Stimulated activated CD8-positive, alpha-beta memory T cell treated with anti-CD3 and anti-CD28 coated beads, Interleukin-7, amount 100 ng/mL, for 48 hours (primary cell): ENCODE measurements at places on chromosomes 3 and 15.

- no peak for DNase-seq
Measured at GRCh38 chr3:45084361-45084760, 58.3 kb downstream of the CLEC3B start.

DNA sequence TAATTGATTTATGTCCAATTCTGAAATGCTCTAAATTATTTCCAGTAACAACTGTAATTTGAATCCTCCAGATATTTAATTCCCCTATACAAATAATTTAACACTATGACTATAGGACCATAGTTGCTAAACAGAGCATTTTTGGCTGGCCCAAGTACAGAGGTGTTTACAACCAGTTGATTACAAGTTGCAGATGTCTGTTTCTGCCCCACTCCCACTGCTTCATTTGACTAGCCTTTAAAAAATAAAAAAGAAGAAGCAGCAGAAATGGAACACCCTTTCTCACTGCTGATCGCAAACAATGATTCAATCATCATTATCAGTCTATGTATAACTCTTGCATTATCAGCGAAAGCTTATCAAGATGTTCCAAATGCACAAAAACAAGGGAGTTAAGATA lies 54.6 kb downstream of the SENP7 start:
- DNase-seq, result no peak

DNA sequence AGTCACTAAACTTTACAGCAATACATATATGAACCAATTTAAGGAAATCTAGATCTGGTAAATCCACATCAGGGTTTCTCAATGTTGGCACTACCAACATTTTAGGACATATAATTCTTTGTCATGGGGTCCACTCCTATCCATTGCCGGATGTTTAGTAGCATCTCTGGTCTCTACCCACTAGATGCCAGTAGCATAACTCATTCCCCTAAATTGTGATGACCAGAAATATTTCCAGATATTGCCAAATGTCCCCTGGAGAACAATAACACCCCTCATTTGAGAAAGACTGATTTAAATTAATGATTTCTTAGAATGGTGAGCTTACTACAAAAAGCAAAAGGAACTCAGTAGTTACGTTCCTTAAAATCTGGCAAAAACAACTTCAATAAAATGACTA lies 23.1 kb upstream of the ANKRD28 start:
- no peak for DNase-seq

GRCh38 chr3:104214937-104215336 lies 1151.8 kb upstream of the ALCAM start:
- DNase-seq, result no peak

GRCh38 chr15:85587707-85588411 lies 206.9 kb downstream of the KLHL25 start:
- DNase-seq, result no peak

- DNase-seq, result no peak
Measured at GRCh38 chr3:157086060-157086750, 73.7 kb downstream of the CCNL1 start.

DNA sequence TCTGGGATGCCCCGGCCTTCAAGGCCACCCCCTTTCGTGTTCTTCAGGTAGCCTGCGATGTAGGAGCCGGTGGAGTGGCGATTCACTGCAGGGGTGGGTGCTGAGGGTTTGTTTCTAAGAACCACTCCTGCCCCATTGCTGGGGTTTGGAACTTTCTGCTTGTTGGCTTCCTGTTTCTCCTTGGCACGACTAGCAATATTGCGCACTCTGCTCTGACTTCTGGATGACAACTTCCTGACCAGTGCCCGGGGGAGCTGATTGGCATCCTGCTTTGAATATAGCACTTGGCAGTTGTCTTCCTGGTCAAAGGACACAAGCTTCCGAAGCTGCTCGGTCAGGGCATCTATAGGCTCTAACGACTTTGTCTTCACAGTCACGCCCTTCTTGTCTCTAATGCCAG lies 187.6 kb upstream of the STRIT1 start:
- no peak for DNase-seq

- no peak for DNase-seq
Measured at GRCh38 chr3:141009496-141009895, 41.7 kb upstream of the SPSB4 start.

GRCh38 chr15:56879502-56879901 lies 38.9 kb upstream of the TCF12 start:
- no peak for DNase-seq

DNA sequence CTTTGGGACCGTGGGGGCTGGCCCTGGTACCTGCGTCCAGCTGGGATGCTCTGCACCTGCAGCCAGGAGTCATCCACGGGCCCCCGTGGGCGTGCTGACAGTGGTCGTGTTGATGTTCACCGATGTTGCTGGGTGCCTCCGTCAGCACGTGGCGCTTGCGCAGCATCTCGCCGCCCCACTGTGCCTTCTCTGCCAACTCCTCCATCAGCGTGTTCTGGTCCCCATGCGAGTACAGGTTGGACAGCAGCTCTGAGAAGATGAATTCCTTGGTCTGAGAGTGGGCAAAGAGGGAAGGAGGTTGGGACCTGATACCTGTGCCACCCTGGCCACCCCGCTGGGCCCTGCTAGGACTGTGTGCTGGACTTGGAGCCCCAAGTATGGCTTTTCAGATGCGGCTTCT lies 61.4 kb downstream of the ADAMTS7 start:
- no peak for DNase-seq

DNA sequence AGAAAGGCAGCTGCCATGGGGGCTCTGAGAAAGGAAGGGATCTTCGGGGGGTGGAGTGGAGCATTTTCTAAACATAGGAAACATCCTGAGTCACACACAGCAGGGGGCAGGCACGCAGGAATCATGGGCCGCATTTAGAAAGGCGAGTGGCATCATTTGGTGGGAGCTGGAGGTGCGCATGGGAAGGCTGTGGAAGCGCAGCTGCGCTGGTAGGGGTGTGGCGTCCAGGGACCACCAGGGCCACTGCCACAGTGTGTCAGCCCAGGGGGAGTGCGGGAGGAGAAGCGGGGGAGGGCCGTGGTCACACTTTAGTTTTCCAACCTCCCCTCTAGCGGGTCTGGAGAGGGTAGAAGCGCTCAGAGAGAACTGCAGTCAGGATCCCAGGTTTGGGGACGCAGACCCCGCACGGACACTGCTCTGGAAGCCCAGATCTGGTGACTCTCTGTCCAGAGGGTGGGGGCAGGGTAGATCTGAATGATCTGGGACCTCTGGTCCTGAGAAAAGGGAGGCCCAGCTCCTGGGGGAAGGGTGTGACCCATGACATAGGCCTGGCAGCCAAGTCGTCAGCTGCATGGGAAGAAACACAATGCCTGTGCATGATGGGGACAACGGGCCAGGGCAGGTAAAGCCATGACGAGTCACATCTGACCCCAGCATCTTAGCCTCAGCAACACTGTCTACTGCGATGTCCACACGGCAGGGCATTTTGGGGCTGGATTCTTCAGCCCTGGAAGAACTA lies 88.0 kb upstream of the IQSEC1 start:
- no peak for DNase-seq

DNA sequence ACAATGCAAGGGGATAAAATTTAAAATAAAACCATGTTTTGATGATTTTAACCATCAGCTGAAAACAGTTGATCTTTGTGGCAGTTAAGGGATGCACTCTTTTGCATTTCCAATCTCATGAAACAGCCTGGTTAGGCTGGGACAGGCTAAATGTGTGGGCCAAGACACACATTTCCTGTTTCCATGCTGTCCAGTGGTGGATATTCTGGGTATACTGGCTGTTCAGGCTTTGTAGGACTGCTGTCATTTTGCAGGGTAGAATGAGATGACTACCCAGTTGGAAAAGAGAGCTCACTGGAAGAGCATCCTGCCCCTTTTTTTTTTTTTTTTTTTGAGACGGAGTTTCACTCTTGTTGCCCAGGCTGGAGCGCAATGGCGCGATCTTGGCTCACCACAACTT lies 42.0 kb upstream of the IP6K2 start:
- DNase-seq, result no peak

GRCh38 chr3:100429187-100429716 lies 27.9 kb downstream of the LNP1 start:
- no peak for DNase-seq

DNA sequence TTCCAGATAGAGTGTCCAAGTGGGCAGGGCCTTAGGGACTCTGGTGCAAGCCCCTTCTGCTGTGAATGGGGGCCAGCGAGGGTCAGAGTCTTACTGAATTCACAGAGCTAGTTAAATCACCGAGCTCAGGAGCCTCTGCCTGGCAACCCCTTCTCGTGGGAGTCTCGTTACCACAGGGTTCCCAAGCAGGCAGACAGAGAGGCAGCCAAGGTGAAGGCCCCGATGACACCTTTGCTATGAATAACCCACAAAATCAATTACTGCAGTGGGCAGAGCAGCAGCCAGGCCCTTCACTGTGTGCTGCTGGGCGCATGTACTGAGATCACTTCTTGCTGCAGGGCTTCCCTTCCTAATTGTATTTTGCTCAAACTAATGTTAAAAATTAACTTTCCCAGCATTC lies 56.9 kb downstream of the SPSB4 start:
- no peak for DNase-seq

DNA sequence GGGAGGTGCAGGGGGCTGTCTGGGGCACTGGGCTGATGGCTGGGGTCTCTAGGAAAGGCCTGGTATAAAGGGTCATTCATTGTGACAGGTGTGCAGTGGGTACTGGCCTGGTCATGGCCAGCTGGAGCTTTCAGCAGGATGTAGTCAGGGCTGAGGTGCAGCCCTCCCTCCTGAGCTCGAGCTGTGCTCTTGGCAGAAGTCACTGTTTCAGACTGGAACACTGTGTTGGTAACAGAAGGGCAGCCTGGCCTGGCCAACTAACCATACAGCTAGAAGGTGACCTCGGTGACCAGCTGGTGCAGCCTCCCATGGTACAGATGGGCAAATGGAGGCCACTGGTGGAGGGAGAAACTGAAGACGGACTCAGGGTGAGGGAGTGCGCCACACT lies 34.4 kb upstream of the LCTL start:
- no peak for DNase-seq

DNA sequence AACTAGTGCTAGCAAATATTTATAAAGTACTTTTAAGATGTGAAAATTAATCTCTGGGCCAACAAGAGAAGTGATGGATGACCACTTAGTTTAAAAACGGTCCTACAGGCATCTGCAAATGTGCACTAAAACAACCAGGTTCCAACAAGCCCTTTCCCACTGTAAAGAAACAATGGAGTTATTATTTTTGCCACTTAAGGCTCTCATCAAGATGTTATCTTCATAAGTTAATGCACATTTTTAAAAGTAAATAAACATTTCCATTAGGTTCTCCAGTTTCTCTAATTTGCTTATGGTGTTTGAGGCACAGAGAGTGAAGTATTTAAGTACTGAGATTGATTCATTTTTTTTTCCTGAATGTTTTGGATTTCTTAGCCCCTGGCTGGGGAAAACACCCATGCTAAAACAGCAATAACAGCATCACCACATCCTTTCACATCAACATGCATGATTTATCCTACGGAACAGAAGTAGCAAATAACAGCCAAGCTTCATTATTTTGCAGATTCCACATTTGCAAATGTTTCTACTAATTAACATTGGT lies 20.8 kb downstream of the ABI3BP start:
- no peak for DNase-seq

DNA sequence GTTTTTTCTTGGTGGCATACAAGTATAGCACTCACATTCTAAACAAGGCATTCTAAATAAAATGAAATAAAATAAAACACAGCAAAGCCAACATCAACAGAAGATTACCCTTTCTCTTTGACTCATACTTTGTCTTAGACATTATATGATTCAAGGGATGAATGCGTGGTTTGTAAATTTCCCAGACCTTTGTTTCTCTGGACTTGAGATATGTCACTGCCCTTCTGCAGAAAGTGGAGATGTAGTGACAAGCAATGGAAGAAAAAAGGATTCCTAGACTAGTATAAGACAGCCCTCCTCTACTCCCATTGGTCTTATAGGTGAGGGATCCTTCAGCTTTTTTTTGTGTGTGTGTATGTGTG lies 22.4 kb downstream of the NANOGP8 start:
- no peak for DNase-seq

DNA sequence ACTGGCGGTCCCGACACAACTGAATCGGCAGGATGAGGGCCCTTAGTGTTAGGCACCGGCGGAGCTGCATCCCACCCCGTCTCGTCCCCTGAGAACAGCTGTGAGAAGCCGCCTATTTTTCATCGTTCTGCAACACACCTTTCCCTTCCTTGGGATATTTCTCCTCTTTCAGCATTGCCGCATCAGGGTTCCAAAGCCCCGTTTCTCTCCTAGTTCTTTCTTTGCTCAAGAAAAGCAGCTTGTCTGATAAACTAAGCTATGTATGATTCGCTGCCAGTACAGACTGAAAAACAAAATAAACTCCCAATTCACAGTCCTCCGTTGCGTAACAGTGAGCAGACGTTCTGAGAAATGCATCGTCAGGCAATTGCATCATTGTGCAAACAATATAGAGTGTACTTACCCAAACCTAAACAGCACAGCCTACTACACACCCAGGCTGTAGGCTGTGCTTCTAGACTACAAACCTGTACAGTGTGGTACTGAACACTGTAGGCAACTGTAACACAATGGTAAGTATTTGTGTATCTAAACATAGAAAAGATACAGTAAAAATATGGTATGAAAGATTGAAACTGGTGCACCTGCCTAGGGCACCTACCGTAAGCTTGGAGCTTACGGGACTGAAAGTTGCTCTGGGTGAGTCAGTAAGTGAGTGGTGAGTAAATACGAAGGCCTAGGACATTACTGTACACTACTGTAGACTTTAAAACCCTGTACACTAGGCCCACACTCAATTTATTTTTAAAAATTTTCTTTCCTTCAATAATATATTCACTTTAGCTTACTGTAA lies 8.9 kb upstream of the ADAMTS17 start:
- DNase-seq, result no peak

GRCh38 chr3:43606284-43606683 lies 15.5 kb downstream of the ANO10 start:
- no peak for DNase-seq

DNA sequence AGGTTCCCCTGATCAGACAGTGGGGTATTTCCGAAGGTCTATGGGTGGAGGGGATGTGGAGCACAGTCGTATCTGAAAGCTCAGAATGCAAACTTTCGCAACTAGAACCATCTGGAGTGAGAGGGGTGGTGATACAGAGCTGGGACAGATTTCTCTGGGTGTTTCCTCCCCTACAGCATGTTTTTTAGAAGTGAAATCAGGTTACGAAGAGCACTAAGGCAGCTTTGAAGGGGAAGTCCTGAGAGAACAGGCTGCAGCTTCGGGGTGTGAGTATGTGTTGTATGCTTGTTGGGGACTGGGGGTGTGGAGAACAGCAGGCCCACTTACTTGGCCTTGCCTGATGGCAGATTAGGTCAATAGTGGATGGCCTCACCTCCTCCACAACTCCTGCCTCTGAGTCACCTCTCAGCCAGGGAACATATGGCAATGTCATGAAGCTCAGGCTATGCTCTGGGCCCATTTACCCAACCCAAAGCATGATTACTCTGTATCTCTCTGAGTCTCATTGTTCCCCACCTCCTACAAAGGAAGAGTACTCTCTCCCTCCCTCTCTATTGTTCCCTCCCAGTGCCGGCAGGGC lies 107.2 kb upstream of the RASGRP1 start:
- peak; percentile 64 for DNase-seq

DNA sequence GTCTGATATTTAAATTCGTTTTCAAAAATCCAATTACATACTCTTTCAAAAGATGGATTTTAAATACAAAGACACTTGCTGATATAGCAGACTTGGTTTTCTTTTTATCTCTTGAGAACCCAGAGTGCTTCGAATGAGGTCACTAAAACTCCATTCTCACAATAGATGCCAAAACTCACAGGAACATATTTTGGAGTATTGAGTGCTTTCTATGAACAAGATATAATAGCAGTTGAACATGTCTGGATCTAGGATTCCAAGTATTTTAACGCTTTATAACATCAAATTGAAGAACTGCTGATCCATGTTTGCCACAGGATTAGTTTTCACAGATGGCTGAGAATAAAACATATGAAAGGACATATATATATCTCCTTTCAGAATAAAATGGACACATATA lies 113.2 kb downstream of the SAMMSON start:
- DNase-seq, result no peak

- no peak for DNase-seq
Measured at GRCh38 chr15:65094294-65094995, 17.9 kb downstream of the KBTBD13 start.
